Stimulated activated CD8-positive, alpha-beta memory T cell treated with anti-CD3 and anti-CD28 coated beads, Interleukin-7, amount 100 ng/mL, for 24 hours (primary cell): ENCODE measurements at places on chromosomes 11 and 22.

DNA sequence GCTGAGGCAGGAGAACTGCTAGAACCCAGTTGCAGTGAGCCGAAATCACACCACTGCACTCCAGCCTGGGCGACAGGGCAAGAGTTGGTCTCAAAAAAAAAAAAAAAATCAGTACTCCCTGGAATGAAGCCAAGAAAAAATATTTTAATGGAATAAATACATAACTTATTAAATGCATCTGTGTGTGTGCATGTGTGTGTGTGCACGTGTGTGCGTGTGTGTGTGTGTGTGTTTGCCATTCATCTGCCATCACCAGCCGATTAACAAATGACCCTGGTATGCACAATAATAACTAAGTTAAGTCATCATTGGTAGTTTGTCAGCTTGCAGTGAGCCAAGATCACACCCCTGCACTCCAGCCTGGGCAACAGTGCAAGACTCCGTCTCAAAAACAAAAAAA, 35.0 kb upstream of the SCGB1A1 start:
- no peak for DNase-seq

GRCh38 chr11:75159151-75159953, 8.4 kb downstream of the SLCO2B1 start:
- DNase-seq = no peak

DNA sequence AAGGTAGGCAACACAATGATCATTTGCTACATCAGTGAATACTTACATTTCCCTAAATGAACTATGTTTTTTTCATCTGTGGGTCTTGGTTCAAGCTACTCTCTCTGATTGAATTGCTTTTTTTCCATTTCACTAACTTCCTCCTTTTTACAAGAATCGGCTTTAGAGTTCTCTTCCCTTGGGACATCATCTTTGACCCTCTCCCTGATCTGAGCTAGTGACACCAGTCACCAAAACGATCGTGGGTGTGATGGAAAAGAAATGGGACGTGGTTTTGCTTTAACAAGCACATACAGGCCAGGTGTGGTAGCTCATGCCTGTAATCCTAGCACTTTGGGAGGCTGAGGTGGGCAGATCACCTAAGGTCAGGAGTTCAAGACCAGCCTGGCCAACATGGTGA, 129.9 kb downstream of the WT1 start:
- DNase-seq = no peak

GRCh38 chr11:73591743-73592142, 6.2 kb downstream of the FAM168A start:
- no peak for DNase-seq

- no peak for DNase-seq
These were observed 1.3 kb downstream of the TMEM86A start for GRCh38 chr11:18699848-18700261.

GRCh38 chr11:115251126-115251525, 253.1 kb downstream of the CADM1 start:
- DNase-seq = no peak

DNA sequence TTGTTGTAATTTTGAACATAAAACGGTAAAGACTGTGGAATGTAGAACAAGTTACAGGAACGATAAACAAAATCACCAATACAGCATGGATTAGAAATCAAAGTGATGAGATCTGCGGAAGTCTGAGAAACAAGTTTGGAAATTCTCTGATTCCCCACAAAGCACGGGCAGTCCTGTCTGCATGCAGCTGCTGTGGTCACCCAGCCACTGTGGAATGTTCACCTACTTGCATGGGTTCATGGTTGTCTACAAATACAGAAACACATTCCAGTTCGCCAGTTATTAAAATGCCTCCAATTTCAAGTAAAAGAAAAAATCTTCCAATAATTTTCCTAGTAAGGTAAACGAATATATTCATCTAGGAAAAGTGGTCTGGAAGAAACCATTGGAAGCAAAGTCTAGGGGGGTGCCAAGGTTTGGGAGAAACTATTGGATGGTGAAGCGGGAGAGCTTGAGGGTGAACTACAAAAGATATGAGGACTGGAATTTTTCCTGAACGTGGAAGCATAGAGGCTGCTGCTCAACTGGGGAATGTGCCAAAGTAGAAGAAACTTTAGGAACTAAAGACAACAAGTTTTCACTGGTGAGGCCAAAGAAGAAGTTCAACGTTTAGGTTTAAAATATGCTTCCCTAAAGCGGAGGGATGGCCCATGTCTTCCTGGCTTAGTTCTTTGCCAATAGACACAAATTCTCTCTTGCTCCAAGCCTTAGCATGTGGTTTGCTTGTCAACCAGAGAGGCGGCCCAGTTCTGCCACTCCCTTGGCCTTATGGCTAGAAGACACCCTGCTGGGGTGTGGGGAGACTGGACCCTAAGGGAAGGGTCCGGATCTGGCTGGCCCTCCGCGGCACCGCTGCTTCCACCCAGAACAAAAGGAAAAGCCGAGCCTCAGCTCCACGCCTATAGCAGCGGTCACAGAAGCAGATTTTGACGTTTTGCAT, 70.2 kb downstream of the CTTN start:
- DNase-seq = no peak

DNA sequence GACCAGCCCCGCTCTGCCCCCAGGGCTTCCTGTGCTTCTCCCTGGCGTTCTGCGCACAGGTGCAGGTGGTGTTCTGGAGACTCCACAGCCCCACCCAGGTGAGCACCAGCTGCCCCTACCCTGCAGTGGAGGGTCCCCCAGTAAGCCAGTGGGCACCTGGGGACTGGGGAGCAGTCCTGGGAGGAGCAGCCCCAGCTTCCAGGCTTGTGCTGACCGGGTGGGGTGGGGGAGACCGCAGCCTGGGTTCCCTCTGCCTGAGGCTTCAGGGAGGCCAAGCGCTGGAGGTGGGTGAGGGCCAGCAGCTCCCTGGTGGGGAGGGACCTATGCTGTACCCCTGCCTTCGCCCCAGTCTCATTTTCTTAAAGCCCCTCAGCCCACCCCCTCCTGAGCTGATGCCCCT, 6.9 kb downstream of the TSPAN32 start:
- no peak for DNase-seq

DNA sequence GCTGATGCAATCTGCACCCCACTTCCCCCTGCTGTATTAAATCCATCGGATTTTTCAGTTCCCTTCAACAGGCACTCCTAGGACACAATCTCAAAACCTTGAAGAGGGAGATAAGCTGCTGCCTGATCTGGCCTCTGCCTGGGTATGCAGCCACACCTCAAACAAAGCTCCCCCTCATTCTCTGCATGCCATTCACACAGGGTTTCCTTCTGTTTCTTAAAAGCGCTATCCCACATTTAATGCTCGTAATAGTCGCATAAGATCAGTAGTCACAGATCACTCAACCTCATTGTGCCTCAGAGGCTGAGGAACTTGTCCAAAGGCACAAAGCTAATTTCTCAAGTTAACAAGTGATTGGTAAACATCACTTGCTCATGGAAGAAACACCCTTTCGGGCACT, 34.0 kb downstream of the UQCR10 start:
- DNase-seq = no peak

GRCh38 chr11:42462558-42463310, 849.1 kb upstream of the API5 start:
- no peak for DNase-seq

DNA sequence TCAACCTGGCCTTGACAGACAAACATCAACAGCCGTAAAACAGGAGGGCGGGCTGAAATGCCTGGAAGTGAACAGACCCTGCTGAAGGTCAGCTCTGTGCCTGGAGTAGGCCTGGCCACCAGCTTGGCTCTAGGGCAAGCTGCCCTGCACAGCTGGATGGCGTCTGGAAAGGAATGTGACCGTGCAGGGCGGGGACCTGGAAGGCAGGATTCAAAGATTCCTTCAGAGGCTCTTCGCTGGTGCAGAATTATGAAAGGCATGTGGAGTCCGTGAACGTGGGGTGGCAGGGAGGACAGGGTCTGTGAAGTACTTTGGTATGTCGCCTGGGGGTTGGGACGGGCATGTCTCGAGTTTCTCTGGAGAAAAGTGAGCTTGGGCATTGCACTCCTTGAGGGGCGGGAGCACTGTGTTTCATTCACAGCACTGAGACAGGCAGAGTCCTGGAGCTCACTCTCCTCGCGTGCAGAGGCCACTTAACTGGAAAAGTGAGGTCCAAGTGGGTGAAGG, 1.5 kb downstream of the EHD1 start:
- DNase-seq = no peak

- DNase-seq = no peak
These were observed 9.0 kb downstream of the RBX1 start for GRCh38 chr22:40960145-40960544.
